Nephron progenitor cell (in vitro differentiated cells): ENCODE measurements at places on chromosomes 13 and 19.

DNA sequence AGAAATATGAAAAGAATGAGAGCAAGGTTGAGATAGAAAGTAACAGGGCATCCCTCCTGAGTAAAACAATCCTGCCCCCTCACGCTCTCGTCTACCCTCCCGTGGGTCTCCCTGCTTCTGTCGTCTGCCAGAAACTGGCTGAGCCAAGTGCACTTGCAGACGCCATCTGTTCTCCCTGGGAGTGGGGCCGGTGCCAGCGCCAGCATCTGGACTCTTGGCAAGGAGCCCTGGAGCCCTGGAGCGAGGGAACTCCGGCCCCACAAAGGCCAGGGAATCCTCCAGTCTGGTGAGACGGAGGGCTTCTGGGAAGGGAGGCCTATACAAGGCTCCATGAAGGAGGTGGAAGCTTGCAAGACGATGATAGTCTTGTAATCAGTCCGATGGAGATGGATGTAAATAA is 2.3 kb upstream of the TMEM91 start:
- DNase-seq = no peak

- no peak for DNase-seq
Measured at GRCh38 chr13:31540281-31540680, 199.0 kb upstream of the RXFP2 start.

GRCh38 chr19:15642807-15643206 is 2.1 kb downstream of the CYP4F3 start:
- no peak for DNase-seq

- DNase-seq = peak; percentile 38
Measured at GRCh38 chr13:108176685-108177274, 38.6 kb downstream of the LIG4 start.

DNA sequence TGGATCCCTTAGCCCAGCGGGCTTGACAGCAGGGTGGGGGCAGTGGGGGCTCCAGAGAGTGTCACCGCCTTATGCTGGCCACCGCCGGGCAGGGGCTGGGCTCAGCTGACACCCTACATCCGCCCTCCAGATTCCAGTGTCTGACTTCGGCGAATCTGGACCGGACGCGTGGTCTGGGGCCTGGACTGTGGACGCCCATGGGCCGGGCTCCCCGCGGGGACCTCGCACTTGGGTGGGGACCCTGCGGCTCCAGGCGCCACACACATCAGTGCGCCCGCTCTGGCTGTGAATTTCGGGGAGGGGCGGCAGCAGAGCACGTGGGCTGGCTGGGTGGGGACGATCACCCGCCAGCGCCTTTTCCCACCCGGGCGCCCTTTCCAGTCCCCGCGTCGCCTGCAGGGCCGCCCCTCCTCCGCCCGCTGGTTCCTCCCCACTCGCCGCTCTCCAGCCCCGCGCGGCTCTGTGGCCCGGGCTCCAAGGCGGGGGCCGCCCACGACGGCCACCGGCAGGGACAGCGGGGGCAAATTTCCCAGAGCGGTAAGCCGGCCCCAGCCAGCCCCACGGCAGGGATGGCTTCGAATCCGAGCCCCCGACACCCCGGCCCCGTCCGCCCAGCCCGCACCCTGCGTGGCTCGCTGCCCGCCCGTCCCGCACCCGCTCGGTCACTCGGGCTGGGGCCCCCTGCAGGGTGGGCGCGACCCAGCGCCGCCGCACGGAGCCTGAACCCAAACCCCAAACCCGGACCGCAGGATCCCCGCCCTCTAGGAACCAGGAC is 23.3 kb upstream of the ZNF99 start:
- DNase-seq = no peak

GRCh38 chr19:379796-380195 is 29.2 kb downstream of the C2CD4C start:
- no peak for DNase-seq
